H9 (cell line): ENCODE measurements at places on chromosomes 11 and 22. TPM values are rescaled to one million over a fixed set of nuclear protein-coding genes. Genes with fewer than 3 reads are reported as not detected.

DNA sequence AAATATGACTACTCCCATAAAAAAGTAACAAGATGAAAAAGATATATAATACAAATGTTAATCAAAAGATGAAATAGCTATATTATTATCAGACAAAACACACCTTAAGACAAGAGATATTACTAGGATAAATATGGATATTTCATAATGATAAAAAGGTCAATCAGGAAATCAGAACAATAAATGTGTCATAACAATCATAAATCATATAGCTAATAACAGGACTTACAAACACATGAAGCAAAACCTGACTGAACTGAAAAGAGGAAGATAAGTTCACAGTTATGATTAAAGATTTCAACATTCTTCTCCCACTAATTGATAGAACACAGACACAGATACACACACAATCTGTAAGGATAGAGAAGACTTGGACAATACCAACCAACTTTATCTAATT is 47.2 kb downstream of the EIF3M start:
- DNase-seq = no peak

DNA sequence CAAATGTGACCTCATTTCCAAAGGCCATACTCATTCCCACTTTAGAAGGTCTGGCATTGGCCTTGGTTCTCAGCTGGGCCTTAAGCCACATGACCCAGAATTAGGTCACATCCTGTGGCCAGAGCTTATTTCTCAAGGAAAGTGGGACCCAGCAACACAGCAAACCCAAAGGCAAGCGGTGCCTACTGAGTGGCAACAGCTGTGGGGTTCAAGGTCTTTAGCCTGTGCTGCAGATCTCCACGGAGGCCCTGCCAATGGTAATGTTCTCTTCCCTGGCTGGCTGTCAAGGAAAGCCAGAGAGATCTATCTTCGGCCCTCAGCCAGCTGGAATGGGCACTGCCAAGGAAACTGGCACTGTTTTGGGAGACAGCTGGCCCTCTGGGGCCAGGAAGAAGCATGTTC is 41.5 kb upstream of the TP53I11 start:
- peak; percentile 15 for DNase-seq

DNA sequence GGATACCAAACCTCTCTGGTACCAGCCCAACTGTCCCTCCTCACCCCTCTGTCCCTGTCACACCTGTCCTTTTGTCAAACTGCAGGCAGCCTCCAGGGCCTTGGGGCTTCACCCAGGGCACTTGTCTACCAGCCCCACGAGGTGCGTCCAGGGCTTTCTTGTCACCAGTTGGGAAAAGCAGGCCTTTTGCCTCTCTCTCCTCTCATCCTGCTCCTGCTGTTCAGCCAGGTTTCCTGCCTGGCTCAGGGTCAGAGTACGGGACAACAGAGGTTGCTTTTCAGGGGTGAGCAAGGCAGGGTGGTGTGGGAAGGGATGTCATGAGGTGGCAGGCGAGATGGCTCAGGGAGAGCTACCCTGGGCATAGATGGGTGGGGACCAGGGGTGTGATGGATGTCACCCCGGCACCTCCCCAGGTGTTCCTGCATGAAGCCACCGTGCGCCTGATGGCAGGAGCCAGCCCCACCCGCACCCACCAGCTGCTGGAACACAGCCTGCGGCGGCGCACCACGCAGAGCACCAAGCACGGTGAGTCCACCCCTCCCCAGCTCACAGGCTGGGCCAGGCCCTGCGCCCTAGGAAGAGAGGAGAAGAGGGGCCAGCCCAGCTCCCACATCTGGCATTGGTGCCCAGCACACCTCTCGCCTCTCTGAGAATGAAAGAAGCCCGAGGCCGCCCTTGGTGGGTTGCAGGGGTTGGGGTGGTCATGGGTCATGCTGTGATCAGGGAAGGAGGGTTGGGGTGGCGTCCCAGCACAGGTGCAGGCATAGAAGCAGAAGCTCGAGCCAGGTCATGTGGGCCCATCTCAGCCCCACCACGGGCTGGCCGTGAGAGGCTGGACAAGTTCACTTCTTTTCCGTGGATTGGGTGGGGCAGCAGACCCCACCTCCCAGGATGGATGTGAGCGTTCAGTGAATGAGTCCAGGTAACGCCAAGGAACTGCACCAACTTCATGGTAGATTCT is 10.1 kb downstream of the SHISA8 start:
- DNase-seq = peak; percentile 23

GRCh38 chr11:68988491-68988890 is 7.7 kb upstream of the MRGPRD start:
- no peak for DNase-seq

GRCh38 chr22:49372530-49373288 is 455.0 kb downstream of the BRD1 start:
- peak; percentile 84 for DNase-seq

GRCh38 chr22:23369054-23369685 is 188.9 kb downstream of the BCR start:
- DNase-seq = no peak

DNA sequence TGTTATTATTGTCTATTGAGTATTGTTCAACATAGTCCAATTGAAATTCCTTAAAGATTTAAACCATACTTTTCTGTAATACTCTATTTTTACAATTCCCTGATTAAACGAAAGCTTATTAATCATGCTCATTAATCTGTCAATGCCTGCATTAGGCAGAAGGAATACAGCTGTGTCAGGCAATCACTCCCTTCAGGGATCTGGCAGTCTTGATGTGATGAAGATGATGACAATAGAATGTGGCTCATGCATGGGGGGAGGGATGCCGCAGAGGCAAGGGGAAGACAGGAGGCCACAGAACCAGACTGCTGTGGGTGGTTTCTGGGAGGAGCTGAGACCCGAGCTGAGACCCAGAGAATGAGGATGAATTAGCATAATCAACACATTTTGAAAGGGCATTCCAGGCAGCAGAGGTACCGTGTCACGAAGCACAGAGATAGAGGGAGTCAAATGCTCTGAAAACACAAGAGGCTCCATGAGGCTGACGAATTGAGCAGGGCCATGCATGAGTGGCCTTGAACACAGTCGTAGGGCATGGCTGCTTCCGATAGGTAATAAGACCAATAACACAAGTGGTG is 1075.5 kb downstream of the OPCML start:
- DNase-seq = no peak

DNA sequence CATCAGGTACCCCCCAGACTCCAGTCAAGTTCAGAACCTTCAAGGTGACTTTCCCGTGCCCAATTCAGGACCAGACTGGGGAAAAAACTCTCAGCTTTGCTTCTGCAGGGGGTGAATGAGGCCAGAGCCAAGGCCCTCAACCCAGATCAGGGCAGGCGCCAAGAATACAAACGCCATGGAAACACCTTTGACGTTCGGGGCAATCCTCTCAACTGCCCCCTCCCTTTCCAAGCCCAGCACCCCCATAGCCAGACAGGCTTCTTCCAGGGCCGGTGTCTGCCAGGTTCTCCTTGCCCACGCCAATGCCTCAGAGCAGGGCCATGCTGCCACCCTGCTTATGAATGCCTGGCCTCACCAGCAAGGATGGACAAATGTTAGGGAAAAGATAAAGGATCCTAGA is 5.8 kb downstream of the ARHGAP1 start:
- DNase-seq = no peak

DNA sequence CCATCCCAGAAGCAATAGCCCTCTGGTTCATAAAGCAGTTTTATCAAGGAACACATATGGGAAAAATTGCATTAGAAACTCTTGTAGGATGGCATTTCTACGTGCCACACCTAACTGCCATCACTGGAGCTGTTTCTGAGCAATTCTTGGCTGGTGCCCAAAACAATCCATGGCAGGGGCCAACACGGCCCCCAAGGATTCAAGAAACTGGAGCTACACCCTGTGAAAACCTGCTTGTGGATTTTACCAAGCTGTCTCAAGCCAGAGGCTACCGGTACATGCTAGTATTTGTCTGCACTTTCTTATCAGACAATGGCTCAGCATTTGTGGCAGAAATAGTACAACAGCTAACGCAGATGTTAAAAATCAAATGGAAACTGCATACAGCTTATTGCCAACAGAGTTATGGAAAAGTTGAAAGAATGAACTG is 42.4 kb upstream of the GLYAT start:
- no peak for DNase-seq

DNA sequence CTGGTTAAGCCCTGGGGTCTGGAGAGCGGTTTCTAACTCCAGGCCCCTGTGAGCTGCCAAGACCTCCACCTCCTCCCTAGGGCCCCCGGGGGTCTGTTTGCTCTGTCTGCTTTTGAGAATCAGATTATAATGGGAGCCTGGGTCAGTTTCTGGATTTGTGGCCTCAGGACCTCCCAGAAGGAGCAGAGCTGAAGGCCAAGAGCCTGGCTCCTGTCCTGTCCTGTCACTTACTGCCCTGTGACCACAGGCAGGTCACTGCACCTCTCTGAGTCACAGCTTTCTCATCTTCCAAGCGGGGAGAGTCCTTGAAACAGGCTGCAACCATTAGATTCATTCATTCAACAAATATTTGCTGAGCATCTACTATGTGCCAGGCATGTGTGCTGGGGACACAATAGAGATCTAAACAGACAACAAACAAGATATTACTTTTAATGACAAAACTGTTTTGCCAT is 87.3 kb upstream of the FGF3 start:
- no peak for DNase-seq

- no peak for DNase-seq
These were observed 135.6 kb downstream of the SBF2 start for GRCh38 chr11:10158461-10158860.

DNA sequence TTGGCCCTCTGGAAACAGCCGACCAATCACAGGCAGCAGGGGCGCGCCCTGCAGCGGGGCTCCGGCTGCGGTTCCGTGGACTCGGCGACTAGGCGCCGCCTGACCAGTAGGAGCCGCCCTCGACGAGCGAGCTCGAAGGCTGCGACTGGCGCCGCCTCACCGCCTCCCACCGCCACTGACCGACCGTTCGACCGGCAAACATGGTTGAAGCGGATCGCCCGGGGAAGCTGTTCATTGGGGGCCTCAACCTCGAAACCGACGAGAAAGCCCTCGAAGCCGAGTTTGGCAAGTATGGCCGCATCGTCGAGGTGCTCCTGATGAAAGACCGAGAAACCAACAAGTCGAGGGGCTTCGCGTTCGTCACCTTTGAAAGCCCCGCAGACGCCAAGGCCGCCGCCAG is at the start of gene RBMXL2:
Gene RBMXL2, plus strand, starts transcription at position 78 of the 400 bp plus-strand sequence. Its CDS starts 123 bp downstream, at position 201.
- DNase-seq = peak; percentile 32

GRCh38 chr11:118434553-118435289 is 1.6 kb upstream of the KMT2A start:
- DNase-seq = peak; percentile 74

Gene CNIH2
- total RNA-seq = 11.8 and 12.0 TPM in 2 replicates

Gene ATG16L2
- total RNA-seq = 17.3 and 18.2 TPM in 2 replicates

Gene APOBEC3B
- 28.1 and 29.0 TPM in 2 replicates for total RNA-seq

Gene TMEM86A
- total RNA-seq = 2.3 and 3.0 TPM in 2 replicates

Gene SMDT1
- 44.8 and 45.0 TPM in 2 replicates for total RNA-seq

Gene DGCR6
- total RNA-seq = 1.8 and 2.2 TPM in 2 replicates

Gene NRGN
- 6.4 and 7.0 TPM in 2 replicates for total RNA-seq
